Tibial nerve (tissue), 4 donors: ENCODE measurements at places on chromosomes 16 and 17.

DNA sequence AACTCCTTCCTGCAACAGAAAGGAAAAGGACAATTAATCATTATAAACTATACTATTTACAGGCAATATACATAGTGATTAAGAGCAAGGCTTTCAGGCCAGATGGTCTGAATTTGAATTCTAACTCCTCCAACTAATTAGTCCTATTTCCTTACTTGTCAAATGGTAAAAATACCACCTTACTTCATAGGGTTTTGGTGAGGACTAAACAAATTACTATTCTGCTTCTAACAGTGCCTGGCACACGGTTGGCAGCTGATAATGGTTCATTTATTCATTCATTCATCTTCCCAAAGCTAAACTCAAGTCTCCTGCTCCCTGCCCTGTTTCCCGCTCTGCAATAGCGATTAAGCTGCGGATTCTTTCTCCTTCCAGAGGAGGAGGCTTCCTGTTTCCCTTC, 39.8 kb downstream of the DCUN1D3 start:
- H3K27ac ChIP-seq: peak overlapping the region; percentile 27
- H3K36me3 ChIP-seq: no peaks in the 10 kb centered on the region
- no peak for DNase-seq
- H3K4me3 ChIP-seq: no peak overlapping the region
- H3K27me3 ChIP-seq: no peaks in the 10 kb centered on the region

DNA sequence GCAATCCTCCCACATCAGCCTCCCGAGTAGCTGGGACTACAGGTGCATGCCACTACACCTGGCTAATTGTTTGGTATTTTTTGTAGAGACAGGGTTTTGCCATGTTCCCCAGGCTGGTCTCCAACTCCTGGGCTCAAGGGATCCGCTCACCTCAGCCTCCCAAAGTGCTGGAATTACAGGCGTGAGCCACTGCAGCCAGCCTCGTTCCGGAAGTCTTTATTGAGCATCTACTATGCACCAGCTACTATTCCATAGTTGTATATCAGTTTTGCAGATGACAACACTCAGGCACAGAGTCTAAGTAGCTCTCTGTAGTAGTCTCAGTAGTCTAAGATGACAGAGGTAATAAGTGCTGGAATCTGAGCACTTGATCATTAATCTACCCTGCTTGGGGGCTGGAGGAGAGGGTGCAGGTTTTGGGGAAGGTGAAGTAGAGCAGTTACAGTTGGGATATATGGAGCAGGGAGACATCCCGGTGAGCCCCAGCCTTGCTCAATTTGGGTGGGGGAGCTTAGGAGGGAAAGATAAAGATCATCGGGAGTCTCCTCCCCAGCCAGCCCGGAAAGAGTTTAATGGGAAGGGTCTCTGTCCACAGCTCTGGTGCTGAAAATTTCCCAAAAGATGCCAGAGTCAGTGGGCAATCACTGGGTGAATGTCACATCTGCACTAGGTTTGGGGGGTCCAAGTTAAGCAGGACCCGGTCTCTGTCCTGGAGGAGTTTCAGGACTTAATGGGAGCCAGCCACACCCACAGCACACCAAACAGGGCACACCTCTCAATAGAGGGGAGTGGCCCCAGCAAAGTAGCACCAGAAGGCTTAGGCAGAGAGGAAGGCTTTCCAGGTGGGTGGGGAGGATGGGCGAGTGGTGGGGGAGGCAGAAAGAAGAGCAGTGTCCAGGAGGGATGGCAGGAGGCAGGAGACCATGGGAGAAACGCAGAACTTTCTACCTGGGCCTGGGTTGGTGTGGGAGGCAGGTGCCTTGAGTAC, 1.7 kb downstream of the OTOP3 start:
- H3K4me1 ChIP-seq: no peaks in the 10 kb centered on the region
- no peak overlapping the region for H3K27ac ChIP-seq
- no peak for DNase-seq
- H3K36me3 ChIP-seq: no peaks in the 10 kb centered on the region
- no peak overlapping the region for H3K4me3 ChIP-seq
- H3K27me3 ChIP-seq: no peaks in the 10 kb centered on the region

GRCh38 chr16:80984124-80984892, 22.4 kb downstream of the CMC2 start:
- no peak for DNase-seq
- no peaks in the 10 kb centered on the region for H3K27me3 ChIP-seq
- no peak overlapping the region for H3K4me3 ChIP-seq
- H3K36me3 ChIP-seq: peaks cover 7% of the 10 kb centered on the region
- no peak overlapping the region for H3K27ac ChIP-seq

GRCh38 chr17:80409626-80410025, 5.3 kb upstream of the ENDOV start:
- no peak for DNase-seq
- H3K27me3 ChIP-seq: no peaks in the 10 kb centered on the region
- H3K4me3 ChIP-seq: no peak overlapping the region

DNA sequence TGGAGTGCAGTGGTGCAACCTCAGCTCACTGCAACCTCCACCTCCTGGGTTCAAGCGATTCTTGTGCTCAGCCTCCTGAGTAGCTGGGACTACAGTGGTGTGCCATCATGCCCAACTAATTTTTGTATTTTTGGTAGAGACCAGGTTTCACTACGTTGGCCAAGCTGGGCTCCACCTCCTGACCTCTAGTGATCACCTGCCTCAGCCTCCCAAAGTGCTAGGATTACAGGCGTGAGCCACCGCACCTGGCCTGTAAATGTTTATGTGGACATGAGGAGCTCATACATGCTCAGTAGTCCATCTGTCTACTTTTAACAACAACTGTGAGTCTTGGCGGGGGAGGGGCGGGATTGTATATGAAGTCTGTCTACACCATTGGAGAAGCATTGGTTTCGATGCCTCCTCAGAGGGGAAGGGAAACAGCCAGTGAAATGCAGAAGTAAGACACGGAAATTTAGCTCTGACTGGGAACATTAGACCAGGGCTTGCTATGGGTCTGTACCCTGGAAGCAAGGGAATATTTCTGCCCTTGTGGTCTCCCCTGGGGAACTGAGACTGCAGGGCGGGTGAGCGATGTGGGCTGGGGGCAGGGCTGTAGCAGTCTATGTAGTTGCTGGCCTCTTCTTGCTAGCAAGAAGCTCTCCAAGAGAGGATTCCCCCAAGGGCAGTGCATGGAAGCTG, 9.3 kb downstream of the NUBP1 start:
- H3K36me3 ChIP-seq: peaks cover 98% of the 10 kb centered on the region
- H3K4me3 ChIP-seq: no peak overlapping the region
